ENCODE measurements at places on chromosomes 7 and 10.
A peak's percentile ranks its signal among the peaks of the same experiment; 100 is the strongest.

GRCh38 chr10:132345345-132345744 is 13.4 kb downstream of the LRRC27 start:
- H3K36me3 ChIP-seq: no peaks in the 10 kb centered on the region
- H3K4me1 ChIP-seq: no peaks in the 10 kb centered on the region
- no peak overlapping the region for H3K4me3 ChIP-seq
- H3K27me3 ChIP-seq: no peaks in the 10 kb centered on the region
- DNase-seq: no peak

DNA sequence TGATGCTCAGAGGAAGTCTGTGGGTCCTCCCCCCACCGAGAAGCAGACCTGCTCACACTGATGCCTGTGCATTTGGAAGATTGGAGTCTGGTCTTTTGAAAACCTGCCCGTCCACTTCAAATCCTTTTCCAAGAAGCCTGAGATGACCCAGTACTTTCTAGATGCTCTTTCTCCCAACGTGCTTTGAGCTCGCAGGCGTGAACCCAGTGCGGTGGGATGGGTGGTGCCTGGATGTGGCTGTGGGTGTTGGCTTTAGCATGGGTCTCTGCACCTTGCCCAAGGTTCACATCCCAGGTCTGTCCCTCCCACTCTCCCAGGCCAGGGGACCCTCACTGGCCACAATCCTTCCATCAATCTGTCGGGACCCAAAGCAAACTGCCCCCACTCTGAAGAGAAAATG is 170.2 kb downstream of the ADARB2 start:
- H3K27ac ChIP-seq: no peak overlapping the region
- H3K4me1 ChIP-seq: no peaks in the 10 kb centered on the region
- H3K27me3 ChIP-seq: no peaks in the 10 kb centered on the region
- no peak overlapping the region for H3K4me3 ChIP-seq
- no peaks in the 10 kb centered on the region for H3K36me3 ChIP-seq

- peaks cover 12% of the 10 kb centered on the region for H3K4me1 ChIP-seq
- peak overlapping the region; percentile 59 for H3K27ac ChIP-seq
- no peaks in the 10 kb centered on the region for H3K36me3 ChIP-seq
- no peak overlapping the region for H3K4me3 ChIP-seq
- H3K27me3 ChIP-seq: no peaks in the 10 kb centered on the region
- no peak for DNase-seq
Observed at GRCh38 chr7:94409200-94409948, 14.7 kb downstream of the COL1A2 start.

- no peak overlapping the region for H3K4me3 ChIP-seq
- H3K4me1 ChIP-seq: peaks cover 2% of the 10 kb centered on the region
- no peaks in the 10 kb centered on the region for H3K36me3 ChIP-seq
- DNase-seq: no peak
- no peaks in the 10 kb centered on the region for H3K27me3 ChIP-seq
- no peak overlapping the region for H3K27ac ChIP-seq
Observed at GRCh38 chr10:3622427-3622826, 162.6 kb downstream of the KLF6 start.

- H3K4me1 ChIP-seq: no peaks in the 10 kb centered on the region
- no peaks in the 10 kb centered on the region for H3K27me3 ChIP-seq
- no peak for DNase-seq
- H3K27ac ChIP-seq: no peak overlapping the region
Observed at GRCh38 chr10:17872191-17873091, 63.3 kb downstream of the MRC1 start.

All from ovary (tissue), 10 donors.